ENCODE measurements at places on chromosomes 2 and 18. TPM values are rescaled to one million over a fixed set of nuclear protein-coding genes. Genes with fewer than 3 reads are reported as not detected.
A peak's percentile ranks its signal among the peaks of the same experiment; 100 is the strongest.

DNA sequence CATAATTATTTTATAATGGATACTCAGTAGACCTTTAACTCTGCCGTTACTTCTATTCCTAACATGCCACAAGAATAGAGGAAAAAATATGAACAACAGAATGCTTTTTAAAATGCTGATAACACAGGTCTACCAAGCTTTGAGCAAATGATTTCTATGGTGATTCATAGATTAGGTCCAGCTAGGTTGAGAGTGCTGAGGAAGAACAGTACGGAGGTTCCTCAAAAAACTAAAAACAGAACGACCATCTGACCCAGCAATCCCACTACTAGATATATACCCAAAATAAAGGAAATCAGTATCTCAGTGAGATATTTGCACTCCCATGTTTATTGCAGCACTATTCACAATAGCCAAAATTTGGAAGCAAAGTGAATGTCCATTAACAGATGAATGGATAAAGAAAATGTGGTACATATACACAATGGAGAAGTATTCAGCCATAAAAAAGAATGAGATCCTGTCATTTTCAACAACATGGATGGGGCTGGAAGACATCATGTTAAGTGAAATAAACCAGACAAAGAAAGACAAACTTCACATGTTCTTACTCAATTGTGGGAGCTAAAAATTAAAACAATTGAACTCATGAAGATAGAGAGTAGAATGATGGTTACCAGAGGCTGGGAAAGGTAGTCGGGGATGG is 111.6 kb upstream of the SERTAD2 start:
- no peak for DNase-seq

DNA sequence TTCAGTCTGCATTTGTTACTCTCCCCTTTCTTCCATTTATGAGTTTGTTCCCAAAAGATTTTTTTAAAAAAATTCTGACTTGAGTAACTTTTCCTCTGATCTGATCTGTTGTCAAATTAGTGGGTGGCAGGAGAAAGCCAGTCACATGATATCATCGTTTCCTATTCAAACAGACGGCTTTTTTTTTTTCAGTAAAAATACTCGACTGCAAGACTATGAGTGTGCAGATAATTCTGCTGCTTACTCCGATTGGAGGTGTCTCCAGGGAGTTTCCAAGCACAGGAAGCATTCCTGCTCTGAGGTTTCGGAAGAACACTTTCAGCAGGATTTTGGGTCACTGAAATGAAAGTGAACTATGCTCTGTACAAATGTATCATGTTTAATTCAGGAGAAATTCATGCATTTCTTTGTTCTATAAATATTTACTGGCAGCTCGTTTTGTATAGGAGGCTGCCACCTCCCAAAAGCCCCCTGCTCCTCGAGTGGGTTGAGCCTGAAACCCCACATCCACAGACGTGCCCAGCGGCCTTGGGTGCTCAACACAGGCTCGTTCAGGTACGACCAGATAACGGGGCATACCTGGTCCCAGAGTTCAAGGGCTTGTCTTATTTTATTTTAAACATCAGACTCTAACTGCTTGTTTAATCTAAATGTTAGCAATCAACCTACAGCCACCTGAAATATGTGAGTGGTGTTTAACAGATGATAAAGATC is 126.9 kb upstream of the ZNF516 start:
- DNase-seq, result no peak

TUBA4B gene
- 15.4 TPM for polyA plus RNA-seq

- peak; percentile 43 for DNase-seq
Measured at GRCh38 chr2:30978044-30978443, 160.2 kb downstream of the GALNT14 start.

ANKRD62 gene
- not detected for polyA plus RNA-seq

DNA sequence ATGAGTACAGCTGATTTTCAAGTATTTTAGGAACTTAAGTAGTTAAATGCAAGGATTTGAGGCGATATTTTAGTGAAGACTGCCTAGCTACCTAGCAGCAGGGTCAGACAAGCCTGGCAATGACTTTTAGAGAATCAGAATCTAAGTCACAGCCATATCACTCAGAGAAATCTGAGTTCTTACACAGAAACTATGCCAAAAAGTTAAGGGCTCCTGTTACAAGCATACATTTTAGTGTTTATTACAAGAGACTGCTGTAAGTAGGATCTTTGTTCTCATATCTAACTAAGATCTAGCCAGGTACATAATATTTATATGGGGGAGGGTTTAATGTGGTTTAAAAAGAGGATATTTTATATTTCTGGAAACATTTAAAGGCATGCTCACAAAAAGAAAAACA is 37.5 kb downstream of the MAP4K3 start:
- DNase-seq, result no peak

DNA sequence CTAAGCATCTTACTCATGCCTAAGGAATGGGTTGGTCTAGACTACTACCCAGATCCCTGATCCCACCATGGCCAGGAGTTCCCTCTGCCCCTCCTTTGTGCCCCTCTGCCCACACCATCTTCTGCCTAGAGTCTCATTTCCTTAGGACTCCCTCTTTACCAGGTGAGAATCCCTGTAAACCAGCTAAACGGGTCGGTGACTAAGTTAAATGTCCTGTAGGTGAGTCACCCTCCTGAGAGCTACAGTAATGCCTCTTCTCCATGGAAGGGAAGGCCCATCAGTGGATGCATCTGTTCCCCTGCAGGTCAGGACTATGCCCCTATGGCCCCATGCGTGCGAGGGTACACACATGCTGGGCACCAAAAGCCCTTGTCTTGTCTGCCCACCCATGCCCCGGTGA is 25.4 kb downstream of the PTGR3 start:
- DNase-seq, result no peak

ACKR3 gene
- 6.9 TPM for polyA plus RNA-seq

DNA sequence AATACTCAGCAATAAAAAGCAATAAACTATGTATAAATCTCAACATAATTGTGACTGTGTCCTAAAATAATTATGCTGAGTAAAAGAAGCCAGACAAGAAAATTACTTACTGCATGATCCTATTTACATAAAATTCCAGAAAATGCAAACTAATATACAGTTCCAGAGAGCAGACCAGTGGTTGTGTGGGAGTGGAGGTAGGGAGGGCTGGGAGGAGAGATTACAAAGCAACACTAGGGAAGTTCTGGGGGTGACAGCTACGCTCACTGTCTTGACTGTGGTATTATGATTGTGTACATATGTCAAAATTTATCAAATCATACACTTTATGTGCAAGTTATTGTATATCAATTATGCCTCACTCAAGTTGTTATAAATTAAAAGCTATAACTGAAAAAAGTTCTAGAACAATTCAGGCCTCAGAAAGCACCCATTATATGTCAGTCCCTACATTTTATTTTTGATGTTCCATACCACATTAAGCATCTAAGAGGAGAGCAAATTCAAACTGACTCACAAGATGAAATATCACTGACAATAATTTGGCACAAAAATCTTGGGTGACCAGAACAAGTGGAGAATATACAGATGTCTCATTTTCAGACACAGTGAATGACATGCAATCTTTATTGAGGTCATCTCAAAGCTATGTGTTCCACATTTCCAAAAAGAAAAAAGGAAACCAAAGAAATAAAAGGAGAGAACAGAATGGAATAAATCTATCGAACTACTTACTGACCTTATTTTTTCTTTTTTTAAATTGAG is 85.1 kb downstream of the ANTXR1 start:
- no peak for DNase-seq

DNA sequence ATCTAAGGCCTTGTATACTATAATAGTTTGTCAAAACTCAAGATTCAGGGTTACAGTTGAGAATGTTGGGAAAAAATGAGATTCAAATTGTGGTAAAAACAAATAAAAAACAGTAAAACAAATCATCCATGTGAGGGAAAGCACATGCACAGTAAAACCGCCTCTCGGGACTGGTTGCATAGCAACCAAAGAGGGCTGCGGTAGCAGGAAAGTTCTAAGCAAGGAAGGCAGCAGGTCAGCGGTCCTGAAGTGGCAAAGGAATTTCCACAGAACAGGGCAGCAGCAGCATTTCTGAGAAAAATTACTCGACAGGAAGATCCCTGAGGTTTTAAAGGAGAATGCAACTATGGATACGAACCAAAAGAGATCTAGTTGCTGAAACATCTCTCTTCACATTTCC is 93.7 kb downstream of the DYNAP start:
- DNase-seq, result no peak

GRCh38 chr2:213551526-213551925 is 267.3 kb downstream of the SPAG16 start:
- no peak for DNase-seq

Data from kidney (tissue), 22 donors.